ENCODE measurements at places on chromosomes 1 and 21.

DNA sequence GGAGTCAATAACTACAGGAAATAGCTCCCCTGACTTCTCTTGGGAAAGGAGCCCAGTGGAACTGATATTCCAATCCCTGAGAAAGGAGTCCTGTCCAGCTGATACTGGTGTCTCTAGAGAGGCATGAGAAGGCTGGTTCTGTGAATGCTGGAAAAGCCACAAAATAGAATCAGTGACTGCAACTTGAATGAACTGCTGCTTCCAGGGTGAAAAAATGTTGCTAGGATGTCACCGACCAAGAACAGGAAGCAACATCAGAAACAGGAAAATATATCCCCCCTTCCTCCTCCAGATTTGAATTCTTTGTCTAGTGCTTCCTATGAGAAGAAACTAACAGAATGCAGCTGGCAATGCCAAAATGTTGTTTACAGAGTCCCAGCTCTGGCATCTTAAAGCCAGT is 269.3 kb upstream of the LYPLAL1 start:
- no peak for DNase-seq

GRCh38 chr1:12541274-12542137 is 76.5 kb downstream of the DHRS3 start:
- DNase-seq, result no peak

GRCh38 chr1:12433323-12434053 is 184.5 kb downstream of the DHRS3 start:
- DNase-seq, result no peak

- DNase-seq, result peak; percentile 82
These were observed 22.3 kb upstream of the TMEM222 start for GRCh38 chr1:27299385-27300271.

GRCh38 chr1:14466006-14466405 is 132.5 kb upstream of the KAZN start:
- no peak for DNase-seq

GRCh38 chr1:202017749-202018467 is 7.5 kb downstream of the ELF3 start:
- DNase-seq, result no peak

Measured in ecto neural progenitor cell (in vitro differentiated cells).